Endodermal cell (in vitro differentiated cells): ENCODE measurements at places on chromosomes 12 and 14.
A peak's percentile ranks its signal among the peaks of the same experiment; 100 is the strongest.

- DNase-seq, result peak; percentile 92
Measured at GRCh38 chr12:7460375-7461259, 16.7 kb upstream of the CD163L1 start.

DNA sequence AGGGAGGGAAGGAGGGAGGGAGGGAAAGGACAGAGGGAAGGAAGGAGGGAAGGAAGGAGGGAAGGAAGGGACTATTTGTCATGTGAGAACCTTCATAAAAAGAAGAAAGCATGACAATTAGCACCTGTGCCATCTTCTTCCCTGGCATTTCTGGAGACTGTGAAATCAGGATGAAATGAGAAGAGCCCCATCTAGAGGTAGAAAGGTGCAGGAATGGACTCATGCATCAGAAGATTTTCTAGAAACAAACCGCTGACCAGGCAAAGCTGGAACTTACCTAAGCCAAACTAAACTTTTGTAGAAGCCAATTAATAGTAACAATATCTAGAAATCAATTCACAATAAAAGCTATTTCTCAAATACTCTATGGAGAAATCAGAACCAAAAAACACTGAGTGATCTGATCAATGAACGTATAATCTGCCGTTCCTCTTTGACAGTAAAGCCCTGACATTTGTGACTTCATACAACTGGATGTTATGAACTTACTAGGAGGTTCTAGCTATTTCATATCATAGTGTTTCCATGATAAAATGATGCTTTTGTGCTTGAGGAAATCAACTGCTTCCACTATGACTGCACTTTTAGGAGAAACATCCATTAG, 24.4 kb upstream of the CRACR2A start:
- no peak for DNase-seq

- peak; percentile 53 for DNase-seq
Measured at GRCh38 chr14:61516964-61517653, 178.2 kb upstream of the HIF1A start.

- peak; percentile 79 for DNase-seq
Measured at GRCh38 chr12:51368640-51369517, 22.3 kb downstream of the GALNT6 start.

DNA sequence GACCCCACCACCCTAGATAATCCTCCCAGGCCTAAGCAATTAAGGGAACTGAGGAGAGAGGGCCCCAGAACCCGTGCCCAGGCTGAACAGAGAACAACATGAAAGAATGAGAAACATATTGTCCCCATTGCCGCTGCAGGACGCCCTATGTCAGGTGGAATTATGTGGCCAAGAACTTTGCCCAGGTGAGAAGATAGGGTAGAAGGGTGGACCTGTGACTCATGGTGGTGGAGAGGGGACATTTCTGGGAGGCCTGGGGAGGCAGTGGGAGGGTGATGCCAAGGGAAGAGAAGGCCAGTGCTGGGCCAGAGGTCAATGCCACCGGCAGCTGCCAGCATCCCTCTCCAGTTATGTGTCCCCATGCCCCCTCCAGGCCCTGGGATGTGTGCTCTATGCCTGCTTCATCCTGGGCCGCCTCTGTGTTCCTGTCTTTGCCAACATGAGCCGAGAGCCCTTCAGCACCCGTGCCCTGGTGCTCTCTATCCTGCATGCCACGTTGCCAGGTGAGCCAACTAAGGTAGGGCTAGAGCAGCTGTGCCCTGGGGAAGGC, 15.5 kb downstream of the SOAT2 start:
- no peak for DNase-seq

DNA sequence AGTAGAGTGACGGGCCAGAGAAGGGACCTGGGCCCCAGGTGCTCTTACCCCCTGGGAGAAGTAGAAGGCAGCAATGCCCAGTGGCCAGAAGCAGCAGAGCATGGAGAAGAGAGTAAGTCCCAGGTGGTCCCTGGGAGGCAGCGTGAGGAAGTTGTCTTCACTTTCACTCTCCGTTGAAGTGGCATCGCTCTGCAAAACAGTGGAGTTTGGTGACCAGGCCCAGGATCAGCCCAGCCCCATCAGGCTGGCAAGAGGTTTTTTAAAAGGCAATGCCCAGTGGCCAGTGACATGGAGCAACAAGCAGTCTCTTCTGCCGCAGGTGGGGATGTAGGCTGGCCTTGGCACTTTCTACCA, 18.2 kb downstream of the SYNDIG1L start:
- DNase-seq, result peak; percentile 38

GRCh38 chr14:52901357-52901980, 49.4 kb downstream of the FERMT2 start:
- DNase-seq, result no peak

GRCh38 chr14:50366589-50366988, 30.1 kb downstream of the CDKL1 start:
- no peak for DNase-seq

DNA sequence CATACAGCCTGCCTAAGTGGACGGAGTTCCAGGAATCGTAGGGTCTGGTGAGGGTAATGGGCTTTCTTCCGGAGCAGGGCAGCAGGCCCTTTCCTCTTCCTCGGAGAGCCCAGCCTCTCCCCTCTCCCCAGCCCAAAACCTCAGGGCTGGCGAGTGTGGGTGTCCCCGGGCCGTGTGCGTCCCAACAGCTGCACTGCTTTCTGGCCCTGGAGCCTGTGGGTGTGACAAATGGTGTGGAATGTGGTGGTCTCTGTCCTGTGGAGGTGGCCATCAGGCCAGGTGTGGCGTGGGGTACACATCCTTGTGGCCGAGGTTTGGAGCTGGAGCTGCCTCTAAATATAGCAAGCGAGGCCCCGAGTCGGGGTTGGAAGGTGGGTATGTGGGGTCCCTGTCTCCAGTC, 8.5 kb downstream of the ORAI1 start:
- peak; percentile 53 for DNase-seq

DNA sequence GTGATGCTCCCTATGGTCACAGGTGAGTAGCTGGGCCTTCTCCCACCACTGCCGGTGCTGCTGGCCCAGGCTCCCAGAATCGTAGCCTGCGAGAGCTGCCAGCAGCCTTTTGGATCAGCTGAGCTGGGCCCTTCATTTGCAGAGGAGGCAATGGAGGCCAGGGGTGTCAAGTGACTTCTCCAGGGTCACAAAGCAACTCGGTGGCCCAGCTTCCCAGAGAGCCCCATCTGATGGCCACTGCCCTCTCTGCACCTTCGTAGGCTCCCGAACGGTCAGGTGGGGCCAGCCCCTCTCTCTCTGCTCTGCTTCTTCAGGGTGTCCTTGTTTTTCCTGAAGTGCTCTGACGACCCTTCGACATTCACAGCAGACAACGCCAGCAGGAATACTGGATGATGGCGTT, 4.6 kb downstream of the KRT80 start:
- no peak for DNase-seq

- DNase-seq, result no peak
Measured at GRCh38 chr14:95311752-95312151, 8.0 kb downstream of the CLMN start.

- peak; percentile 57 for DNase-seq
Measured at GRCh38 chr12:15629108-15629507, 160.1 kb downstream of the EPS8 start.

- DNase-seq, result no peak
Measured at GRCh38 chr14:54502602-54503001, 7.1 kb upstream of the CGRRF1 start.

DNA sequence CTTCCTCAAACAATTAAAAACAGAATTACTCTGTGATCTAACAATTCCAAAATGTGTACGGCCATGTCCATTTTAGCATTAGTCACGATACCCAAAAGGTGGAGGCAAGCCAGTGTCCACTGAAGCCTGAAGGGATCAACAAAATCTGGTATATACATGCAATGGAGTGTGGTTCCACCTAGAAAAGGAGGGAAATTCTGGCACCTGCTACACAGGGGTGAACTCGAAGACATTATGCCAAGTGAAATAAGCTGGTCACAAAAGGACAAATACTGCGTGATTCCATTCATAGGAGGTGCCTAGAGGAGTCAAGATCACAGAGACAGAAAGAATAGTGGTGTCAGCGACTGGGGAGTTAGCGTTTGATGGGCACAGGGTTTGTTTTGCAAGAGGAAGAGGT, 331.4 kb downstream of the MED13L start:
- peak; percentile 42 for DNase-seq

- peak; percentile 59 for DNase-seq
Measured at GRCh38 chr12:121939992-121940766, 21.8 kb downstream of the CFAP251 start.

DNA sequence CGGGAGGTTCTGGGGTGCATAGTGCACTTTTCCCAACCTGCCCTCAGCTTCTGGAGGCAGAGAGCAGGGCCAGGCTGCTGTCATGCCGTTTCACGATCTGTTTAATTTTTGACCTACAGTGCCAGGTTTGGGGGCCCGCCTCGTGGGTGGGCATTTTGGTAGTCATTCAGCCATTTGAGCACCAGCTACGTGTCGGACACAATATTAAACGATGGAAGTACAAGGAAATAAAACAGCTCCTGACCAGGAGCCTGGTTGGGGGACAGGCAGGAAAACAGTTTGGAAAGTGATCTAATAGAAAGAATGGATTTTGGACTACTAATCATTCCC, 708 bp downstream of the FNTB start:
- DNase-seq, result no peak

GRCh38 chr14:104400355-104400754, 179.2 kb upstream of the C14orf180 start:
- DNase-seq, result no peak

DNA sequence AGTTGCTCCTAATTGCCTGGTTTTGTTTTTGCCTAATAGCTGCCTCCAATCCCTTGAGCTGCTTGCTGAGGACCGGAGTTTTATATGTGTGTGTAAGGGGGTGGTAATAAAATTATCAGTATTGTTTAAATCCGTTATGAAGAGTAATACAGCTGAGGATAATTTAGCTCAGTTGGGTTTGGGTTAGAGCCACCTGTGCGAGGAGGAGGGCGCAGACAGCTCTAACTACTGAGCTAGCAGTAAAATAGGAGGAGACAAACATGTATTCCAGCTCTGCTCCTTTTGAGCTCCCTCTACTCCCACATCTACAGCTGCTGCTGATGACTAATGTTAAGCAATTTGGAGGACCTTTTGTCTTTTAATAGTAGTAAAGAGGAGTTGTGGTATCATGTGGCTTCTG, 61.5 kb downstream of the SPATS2 start:
- peak; percentile 55 for DNase-seq

- DNase-seq, result peak; percentile 42
Measured at GRCh38 chr12:5971194-5971850, 26.3 kb upstream of the ANO2 start.

GRCh38 chr14:94120667-94121340, 8.6 kb downstream of the IFI27L2 start:
- no peak for DNase-seq

- DNase-seq, result peak; percentile 84
Measured at GRCh38 chr12:113472191-113473121, 785 bp upstream of the LHX5 start.

GRCh38 chr12:122420471-122421162, 1.9 kb downstream of the CLIP1 start:
- DNase-seq, result no peak

GRCh38 chr14:58912287-58912686, 274.5 kb downstream of the DACT1 start:
- DNase-seq, result no peak

DNA sequence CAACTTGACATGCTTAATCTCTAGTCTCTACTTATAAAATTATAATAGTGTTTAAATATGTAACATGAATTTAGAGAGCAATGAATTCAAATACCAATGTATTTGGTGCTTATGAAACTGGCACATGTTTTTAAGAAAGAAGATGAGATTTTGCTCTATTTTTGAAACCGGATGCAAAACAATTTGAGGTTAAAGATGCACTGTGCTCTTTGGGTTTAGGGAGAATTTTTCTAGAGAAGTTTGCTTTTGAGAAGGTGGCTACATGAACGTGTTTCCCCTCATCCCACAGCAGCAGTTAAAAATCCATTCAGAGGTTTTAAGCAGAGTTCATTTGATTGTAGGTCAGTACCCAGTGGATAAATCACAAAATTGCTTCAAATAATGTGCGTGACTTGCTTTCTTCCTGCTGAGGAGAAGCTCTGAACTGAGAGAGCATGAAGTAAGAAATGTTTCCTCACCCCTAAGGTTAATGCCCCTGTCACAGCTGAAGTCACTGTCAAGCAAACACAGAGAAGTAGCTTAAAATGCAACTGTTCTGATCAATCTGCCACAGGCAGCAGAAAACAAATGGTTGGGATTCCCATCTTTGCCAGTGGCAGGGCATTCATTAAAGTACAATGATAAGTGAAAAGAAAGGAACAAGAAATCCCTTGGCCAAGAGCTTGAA, 241.9 kb upstream of the SYT1 start:
- DNase-seq, result no peak

DNA sequence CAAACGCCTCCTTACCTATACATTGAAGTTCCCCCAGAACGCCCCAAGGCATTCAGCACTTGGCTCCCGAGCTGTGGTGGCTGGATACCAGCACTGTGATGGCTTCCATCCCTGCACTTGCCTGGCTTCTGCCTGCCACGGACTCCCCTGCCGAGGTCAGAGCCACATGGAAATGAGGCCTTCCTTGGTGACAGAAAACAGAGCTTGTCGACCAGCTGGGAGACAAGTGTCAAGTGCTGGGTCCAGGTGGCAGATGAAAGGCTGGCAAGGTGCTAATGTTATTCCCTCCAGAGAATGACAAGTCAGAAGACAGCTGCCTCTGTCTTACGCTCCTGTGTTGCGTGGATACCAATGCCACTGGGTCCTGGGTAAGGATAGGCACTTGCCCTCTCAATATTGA, 26.2 kb upstream of the GNG2 start:
- no peak for DNase-seq

- peak; percentile 87 for DNase-seq
Measured at GRCh38 chr12:63844391-63845341, at the start of gene SRGAP1. SRGAP1 (plus strand) TSS chr12:63844700; CDS start chr12:63844817, 117 bp downstream.

GRCh38 chr14:58138031-58138713, 13.8 kb downstream of the ARMH4 start:
- DNase-seq, result peak; percentile 61

- no peak for DNase-seq
Measured at GRCh38 chr12:127803545-127803944, 463.4 kb upstream of the TMEM132C start.

DNA sequence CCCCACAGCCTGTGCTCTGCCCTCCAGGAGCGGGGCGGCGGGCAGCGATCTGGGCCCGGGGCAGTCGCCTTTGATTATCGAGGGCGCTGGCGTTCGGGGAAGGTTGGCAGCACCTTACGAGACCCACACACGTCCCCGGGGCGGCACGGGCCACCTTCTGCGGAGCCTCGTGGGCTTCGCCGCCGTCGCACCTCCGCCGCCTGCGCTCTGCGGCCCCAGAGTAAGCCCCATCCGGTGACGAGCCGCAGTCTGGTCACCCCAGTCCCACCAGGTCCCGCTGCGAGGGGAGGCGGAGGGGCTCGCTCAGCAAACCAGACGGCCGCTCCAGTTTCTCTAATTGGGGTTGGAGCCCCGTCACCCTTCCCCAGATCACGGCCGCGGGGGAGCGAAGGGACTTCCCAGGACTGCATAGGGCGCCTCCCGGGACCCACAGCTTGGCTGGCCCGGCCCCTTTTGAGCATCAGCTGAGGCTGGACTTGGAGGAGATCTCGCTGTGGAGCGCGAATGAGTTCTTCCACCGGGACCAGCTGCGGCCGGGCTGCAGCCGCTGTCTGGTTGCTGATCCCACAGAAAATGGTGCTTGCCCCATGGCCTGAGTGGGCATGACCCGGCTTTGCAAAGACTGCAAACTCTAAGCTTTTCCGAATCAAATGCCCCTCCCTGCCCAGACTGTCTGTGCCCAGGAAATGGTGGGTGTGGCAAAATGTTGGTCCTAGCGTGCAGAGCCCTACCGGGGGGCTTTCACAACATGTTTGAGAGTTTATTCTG, 560 bp downstream of the LGALS3 start:
- DNase-seq, result peak; percentile 83
